Activated T-cell treated with anti-CD3 and anti-CD28 coated beads for 4 hours (primary cell): ENCODE measurements at places on chromosomes 3 and 15.

DNA sequence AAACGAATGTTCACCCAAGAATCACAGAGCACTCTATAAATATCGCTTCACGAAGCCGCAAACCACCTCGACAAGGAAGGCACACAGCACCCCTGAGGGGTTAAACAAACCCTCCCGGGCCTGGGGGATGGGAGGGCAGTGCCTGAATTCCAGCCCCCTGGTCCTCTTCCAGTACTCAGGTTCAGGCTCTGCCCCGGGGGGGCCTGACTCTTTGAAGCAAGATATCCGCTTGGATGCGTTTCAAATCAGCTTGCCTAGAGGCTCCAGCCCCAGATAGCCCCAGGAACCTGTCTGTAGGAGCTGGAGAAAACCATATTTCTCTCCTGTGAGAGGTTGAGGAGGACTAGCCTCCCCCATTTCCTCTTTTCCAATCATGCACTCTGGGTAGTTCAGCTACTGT, 194.7 kb downstream of the WNT5A start:
- no peak for DNase-seq

DNA sequence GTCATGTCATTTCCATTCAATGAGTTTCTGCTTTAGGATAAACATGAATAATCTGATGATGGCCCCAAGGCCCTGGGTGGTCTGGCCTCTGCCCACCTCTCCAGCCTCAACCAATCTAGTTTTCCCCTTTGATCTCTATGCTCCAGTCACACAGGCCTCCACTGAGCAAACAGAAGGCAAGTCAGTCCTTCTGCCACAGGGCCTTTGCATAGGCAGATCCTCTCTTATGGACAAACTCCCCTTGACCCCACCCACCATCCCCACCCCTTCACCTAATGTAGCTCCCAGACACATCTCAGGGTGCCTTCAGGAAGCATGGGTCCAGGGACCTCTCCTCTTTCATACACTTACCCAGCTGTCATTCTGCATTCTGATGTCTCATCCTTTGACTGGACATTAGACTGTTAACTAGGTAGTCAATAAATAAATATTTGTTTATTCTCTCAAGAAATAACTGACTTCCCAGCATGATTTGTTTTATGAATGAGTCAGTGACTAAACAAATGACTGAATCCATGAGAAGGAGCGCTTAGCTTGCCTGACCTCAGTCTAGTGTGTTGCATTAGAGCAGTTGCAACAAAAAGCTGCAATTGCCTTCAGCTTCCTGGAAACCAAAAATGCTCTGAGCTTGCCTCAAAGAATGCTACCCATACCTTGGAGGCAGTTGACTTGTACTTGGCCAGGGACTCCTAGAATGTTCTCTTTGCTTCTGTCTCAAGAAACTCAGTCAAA, 386.6 kb upstream of the WNT5A start:
- DNase-seq: no peak

GRCh38 chr15:58830556-58830955, 59.5 kb downstream of the MINDY2 start:
- DNase-seq: no peak

- DNase-seq: no peak
Measured at GRCh38 chr15:32998979-32999672, 195.4 kb downstream of the FMN1 start.

DNA sequence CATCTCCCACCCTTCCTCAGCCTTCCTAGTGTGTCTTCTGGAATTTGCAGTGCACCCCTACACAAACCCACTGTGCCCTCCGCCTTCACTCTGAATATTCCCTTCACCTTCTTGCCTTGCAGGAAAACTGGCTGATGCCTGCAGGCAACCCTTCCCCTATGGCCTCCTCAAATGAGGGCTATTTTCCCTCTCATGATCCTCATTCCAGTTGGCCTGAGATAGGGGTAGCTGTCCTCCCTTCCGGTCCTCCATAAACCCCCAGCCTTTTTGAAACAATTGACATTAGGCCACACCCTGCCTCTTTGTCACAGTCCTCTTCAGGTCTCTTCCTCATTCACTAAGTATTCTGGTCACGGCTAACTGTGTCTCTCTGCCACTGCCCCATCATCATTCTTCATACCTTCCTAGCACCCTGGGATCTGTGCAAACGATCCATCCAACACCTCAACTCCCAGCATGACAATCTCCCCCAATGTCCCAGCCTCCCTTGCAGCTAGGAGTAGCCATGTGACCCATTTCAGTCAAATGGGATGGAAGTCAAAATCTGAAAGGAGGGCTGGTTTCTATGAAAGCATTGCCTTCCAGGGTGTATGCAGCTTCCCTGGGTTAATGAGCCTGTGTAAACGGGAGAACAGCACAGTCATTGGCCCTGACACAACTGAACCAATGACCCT, 8.5 kb upstream of the TICRR start:
- no peak for DNase-seq
